ENCODE measurements at places on chromosomes 13 and 19. TPM values are rescaled to one million over a fixed set of nuclear protein-coding genes. Genes with fewer than 3 reads are reported as not detected.

Gene ATP4B
- not detected for polyA plus RNA-seq

Gene RNF17
- polyA plus RNA-seq = not detected

Gene SIGLEC12
- not detected for polyA plus RNA-seq

Gene CLDN10
- polyA plus RNA-seq = not detected

Gene IL17D
- polyA plus RNA-seq = 0.32 TPM

Gene GSX1
- not detected for polyA plus RNA-seq

Gene PCDH9
- polyA plus RNA-seq = not detected

DNA sequence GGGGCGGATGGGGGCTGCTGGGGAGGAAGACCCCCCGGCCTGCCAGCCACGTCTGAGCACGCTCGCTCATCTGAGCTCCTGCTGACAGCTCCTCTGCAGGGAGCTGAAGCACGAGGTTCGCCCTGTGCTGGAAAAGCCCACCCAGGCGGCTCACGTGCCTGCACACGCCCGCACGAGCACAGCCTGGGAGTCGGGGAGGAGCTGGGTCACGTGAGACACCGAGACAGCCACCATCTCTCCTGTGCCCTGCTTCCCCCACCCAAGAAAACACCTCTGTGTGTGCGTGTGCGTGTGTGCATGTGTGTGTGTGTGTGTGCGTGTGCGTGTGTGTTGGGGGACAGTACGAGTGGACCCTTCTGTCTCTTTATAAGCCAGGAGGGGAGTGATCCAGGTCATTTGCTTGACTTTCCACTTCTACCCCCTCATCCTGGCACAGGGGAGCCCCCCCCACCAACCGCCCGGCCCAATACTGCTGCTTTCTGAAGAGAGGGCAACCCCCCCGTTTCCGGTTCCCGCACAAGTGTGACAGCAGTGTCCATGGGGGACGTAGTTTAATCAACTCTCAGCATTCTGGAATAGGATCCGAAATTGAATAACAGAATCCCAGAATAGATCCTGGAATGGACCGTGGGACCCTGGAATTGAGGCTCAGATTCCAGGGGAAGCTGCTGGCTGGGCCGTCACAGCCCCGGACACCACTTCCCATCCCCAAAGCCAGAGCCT, 42.5 kb downstream of the CELF5 start:
- no peaks in the 10 kb centered on the region for H3K36me3 ChIP-seq
- H3K27me3 ChIP-seq = peaks cover 16% of the 10 kb centered on the region
- H3K27ac ChIP-seq = no peak overlapping the region
- no peaks in the 10 kb centered on the region for H3K4me1 ChIP-seq

DNA sequence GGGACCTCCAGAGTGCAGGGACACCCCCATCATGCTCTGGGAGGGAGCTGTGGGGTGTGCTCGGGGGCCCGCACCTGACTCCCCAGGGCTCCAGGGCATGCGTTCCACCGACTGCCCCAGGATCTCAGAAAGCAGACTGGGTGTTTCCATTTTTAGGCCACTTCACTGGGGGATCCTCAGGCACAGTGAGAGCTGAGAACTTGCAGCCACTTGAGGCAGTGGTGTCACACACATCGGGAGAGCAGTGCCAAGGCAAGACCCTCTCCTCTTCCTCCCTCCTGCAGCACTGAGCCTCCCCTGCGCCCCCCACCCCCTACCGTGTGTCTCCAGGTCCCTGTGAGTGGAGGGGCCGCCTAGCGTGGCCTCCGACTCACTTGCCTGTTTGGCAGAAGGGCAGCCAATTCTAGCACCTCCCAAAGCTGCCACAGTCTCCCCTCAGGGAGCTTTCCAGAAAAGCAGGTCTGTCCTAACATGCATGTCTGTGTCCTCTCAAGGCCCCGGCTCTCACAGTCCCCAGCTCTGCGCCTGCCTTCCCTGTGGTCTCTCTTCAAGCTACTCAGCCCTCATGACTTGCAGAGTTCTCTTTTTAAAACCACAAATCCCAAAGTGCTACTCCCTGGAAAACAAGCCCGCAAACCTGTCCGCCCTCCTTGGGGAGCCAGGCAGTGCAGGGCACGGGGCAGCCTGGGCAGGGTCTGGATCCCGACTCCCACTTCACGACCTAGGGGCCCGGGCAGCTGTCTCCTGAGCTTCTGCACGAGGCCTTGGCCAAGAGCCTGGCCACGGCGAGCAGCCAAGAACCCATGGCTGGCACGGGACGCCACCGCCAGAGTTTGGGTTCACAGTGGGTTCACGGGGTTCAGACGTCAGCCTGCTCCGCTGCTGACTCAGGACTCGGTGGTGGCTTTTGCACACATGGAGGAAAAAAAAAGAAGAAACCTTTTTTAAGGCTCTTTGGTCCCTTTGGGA, 94.1 kb downstream of the STK24 start:
- H3K27me3 ChIP-seq = peaks cover 7% of the 10 kb centered on the region
- H3K27ac ChIP-seq = no peak overlapping the region

DNA sequence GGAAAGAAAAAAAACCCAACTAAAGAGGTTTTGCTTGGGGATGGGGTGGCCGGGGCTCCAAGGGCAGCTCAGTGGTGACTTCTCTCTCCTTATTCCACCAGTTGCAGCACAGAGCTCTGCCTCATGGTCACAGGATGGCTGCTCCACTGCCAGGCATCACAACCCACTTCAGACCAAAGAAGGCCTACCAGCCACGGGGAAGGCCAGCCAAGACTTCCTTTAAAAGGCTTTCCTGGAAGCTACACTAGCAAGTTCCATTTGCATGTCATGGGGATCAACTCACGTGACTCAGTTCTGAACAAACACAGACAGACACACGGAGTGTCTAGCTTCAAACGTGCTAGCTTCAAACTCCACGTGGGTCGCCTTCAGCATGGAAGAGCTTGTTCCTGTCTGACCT, 13.2 kb upstream of the EIF3G start:
- DNase-seq = no peak
- peaks cover 19% of the 10 kb centered on the region for H3K36me3 ChIP-seq
- H3K27me3 ChIP-seq = peaks cover 2% of the 10 kb centered on the region
- H3K4me1 ChIP-seq = no peaks in the 10 kb centered on the region
- H3K4me3 ChIP-seq = no peak overlapping the region

DNA sequence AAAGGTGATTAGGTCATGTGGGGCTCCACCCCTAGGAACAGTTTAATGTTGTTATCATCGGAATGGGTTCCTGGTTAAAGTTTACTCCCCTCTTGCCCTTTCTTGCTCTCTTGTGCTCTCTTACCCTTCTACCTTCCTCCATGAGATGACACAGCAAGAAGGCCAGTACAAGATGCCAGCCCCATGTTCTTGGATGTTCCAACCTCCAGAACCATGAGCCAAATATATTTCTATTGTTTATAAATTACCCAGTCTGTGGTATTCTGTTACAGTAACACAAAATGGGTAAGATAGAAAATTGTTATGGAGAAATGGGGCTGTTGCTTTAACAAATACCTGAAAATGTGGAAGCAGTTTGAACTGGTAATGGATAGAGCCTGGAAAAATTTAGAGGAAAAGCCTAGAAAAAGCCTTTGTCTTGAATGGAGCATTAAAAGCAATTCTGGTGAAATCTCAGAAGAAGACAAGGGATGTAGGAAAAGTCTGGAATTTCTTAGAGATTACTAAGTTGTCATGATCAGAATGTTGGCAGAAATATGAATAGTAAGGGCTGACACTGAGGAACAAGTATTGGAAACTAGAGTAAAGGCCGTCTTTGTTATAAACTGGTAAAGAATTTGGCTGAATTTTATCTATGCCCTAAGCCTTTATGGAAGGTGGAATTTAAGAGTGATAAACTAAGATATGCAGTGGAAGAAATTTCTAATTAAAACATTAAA, 53.5 kb upstream of the TSC22D1 start:
- H3K4me1 ChIP-seq = no peaks in the 10 kb centered on the region
- H3K4me3 ChIP-seq = no peak overlapping the region
- no peaks in the 10 kb centered on the region for H3K36me3 ChIP-seq
- peaks cover 3% of the 10 kb centered on the region for H3K27me3 ChIP-seq

- H3K27me3 ChIP-seq = peaks cover 17% of the 10 kb centered on the region
- no peaks in the 10 kb centered on the region for H3K36me3 ChIP-seq
- DNase-seq = no peak
- peaks cover 23% of the 10 kb centered on the region for H3K4me1 ChIP-seq
- H3K27ac ChIP-seq = no peak overlapping the region
- H3K4me3 ChIP-seq = no peak overlapping the region
Observed at GRCh38 chr13:114230117-114230516, 4.6 kb upstream of the CDC16 start.

DNA sequence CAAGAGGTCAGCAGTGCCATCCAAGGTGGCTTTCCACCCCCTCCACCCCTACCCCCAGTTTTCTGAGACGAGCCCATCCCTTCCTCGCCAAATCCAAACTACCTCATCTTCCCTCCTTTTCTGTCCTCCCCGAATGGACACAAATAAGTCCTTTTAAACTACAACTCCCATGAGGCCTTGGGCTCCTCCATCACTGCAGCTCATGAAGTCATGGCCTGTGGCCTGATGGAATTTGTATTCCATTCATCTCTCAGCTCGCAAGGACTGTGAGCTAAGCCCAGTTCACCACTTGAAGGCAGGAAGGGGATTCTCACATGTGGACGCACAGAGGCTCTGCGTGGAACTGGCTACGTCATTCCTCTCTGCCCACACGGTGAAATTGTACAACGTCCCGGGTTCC, 12.5 kb downstream of the PTPRH start:
- no peaks in the 10 kb centered on the region for H3K4me1 ChIP-seq
- DNase-seq = no peak
- no peak overlapping the region for H3K27ac ChIP-seq
- H3K4me3 ChIP-seq = no peak overlapping the region
- H3K36me3 ChIP-seq = no peaks in the 10 kb centered on the region

DNA sequence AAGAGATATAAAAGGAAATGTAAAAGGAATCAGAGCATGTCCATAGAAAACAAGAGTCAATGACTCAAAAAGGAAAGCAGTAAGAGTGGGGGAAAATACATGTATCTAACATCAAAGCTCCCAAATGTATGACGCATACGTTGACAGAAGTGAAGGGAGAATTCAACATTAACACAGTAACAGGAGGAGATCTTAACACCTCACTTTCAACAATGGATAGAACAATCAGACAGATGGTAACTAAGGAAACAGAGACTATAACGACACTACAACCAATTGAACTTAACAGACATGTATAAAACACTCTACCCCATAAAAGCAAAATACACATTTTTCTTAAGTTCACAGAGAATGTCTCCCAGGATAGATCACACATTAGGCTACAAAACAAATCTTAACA, 774.8 kb upstream of the ARGLU1 start:
- H3K4me1 ChIP-seq = no peaks in the 10 kb centered on the region
- DNase-seq = no peak
- H3K27me3 ChIP-seq = peaks cover 2% of the 10 kb centered on the region
- no peaks in the 10 kb centered on the region for H3K36me3 ChIP-seq
- H3K27ac ChIP-seq = no peak overlapping the region

- H3K27me3 ChIP-seq = no peaks in the 10 kb centered on the region
- no peak overlapping the region for H3K27ac ChIP-seq
Observed at GRCh38 chr13:58698531-58698930, 1067.0 kb downstream of the PCDH17 start.

GRCh38 chr19:37999309-38000213, 92.6 kb downstream of the SIPA1L3 start:
- no peaks in the 10 kb centered on the region for H3K27me3 ChIP-seq
- H3K4me1 ChIP-seq = peaks cover 5% of the 10 kb centered on the region
- no peak overlapping the region for H3K4me3 ChIP-seq
- DNase-seq = no peak
- H3K36me3 ChIP-seq = no peaks in the 10 kb centered on the region

- DNase-seq = no peak
- H3K4me1 ChIP-seq = no peaks in the 10 kb centered on the region
- peaks cover 6% of the 10 kb centered on the region for H3K27me3 ChIP-seq
Observed at GRCh38 chr19:28694812-28695211, 518.1 kb downstream of the UQCRFS1 start.

DNA sequence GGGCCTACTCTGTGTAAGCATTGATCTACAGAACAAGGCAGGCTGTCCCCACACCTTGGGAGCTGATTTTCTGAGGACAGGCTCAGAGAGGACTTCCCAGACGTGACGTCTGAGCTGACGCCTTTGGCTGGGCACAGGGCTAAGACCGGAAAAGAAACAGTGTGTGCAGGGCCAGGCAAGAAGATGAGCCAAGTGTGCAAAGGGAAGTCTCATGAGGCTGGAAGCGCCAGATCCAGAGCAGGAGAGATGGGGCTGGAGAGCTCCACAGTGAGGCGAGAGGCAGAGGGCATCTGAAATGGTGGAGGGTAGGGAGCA, 12.7 kb downstream of the IGLON5 start:
- no peak overlapping the region for H3K27ac ChIP-seq
- H3K27me3 ChIP-seq = peaks cover 13% of the 10 kb centered on the region
- H3K4me3 ChIP-seq = peak overlapping the region; percentile 3
- DNase-seq = no peak
- H3K36me3 ChIP-seq = no peaks in the 10 kb centered on the region

DNA sequence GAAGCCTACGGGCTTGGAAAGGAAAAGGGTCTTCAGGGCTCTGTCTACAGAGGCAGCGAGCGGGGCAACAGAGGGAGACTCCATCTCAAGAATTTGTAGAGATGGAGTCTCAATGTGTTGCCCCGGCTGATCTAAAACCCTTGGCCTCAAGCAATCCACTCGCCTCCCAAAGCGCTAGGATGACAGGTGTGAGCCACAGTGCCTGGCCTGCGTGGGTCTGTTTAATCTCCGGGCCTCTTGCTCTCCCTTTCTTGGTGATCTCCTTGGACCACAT, 8.1 kb downstream of the RPS9 start:
- no peak for DNase-seq
- peaks cover 3% of the 10 kb centered on the region for H3K27me3 ChIP-seq
- no peak overlapping the region for H3K4me3 ChIP-seq

- peaks cover 1% of the 10 kb centered on the region for H3K27me3 ChIP-seq
- no peaks in the 10 kb centered on the region for H3K4me1 ChIP-seq
- no peak overlapping the region for H3K27ac ChIP-seq
- no peak overlapping the region for H3K4me3 ChIP-seq
- H3K36me3 ChIP-seq = no peaks in the 10 kb centered on the region
Observed at GRCh38 chr13:108305655-108306054, 36.1 kb downstream of the TNFSF13B start.

DNA sequence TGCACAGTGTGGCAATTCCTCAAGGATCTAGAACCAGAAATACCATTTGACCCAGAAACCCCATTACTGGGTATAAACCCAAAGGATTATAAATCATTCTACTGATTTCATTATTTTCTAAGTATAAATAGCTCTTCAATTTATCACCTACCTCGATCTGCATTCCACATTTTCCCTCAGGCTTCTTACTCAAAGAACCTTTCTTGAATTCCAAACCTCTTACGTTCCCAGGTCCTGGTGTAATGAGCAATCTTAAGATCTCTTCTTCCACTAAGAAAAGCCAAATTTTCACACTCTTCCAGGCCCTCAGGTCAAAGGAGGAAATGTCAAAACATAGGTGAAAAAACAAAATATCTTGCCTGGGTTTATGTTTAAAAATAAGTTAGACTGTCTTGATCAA, 237.3 kb upstream of the GPC6 start:
- DNase-seq = no peak
- no peaks in the 10 kb centered on the region for H3K27me3 ChIP-seq

Data from immature natural killer cell (primary cell).